ENCODE measurements at places on chromosomes 6 and 20. TPM values are rescaled to one million over a fixed set of nuclear protein-coding genes. Genes with fewer than 3 reads are reported as not detected.

DNA sequence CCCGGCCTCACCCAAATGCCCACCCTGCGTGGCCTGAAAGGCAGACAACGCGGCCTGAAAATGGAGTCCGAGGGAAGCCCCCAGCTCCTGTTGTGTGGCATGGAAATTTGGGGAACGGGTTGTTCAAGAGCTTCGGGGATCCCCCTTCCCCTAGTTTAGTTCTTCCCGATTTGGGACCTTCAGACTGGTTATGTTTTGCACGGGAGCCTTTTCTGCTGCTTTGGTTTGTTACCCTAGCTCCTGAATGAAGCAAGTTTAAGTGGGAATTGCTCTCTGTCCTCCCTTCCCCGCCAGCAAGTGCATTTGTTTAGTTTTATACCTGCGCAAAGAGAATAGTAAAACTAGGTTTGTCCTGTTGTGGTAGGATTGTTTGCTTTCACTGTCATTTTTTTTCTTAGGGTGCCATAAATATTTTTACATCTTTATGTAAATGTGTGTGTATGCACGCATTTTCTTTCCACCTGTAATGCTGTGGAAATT, 604 bp downstream of the SH3BGRL2 start:
- no peak for DNase-seq

DNA sequence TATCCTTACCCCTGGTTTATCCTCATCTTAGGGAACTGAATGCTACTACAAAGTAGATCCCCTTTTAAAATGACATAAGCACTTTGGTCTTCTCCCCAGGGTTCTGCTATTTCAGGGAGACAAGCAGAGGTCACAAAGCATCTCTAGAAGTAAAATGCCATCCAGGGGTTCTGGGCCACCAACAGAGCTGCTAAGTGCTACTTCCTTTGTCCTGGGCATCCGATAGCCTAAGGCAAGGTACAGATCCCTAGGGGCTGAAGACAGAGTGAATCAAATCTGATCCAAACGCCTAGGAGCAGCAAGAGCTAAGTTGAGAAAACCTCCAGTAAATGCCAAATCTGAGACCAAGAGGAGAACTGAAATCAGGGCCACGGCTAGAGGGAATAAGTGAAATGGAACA, 161.2 kb downstream of the PTPRT start:
- no peak for DNase-seq

GRCh38 chr6:44262467-44263353, 2.6 kb downstream of the NFKBIE start:
- DNase-seq: no peak

ZSCAN31 gene
- polyA plus RNA-seq: 8.7 TPM

APCDD1L gene
- 19.2 TPM for polyA plus RNA-seq
